ENCODE measurements at places on chromosomes 2 and 18.

- no peaks in the 10 kb centered on the region for H3K27me3 ChIP-seq
- no peaks in the 10 kb centered on the region for H3K4me1 ChIP-seq
- no peak for DNase-seq
- H3K27ac ChIP-seq: no peak overlapping the region
Observed at GRCh38 chr2:100057901-100058261, 84.5 kb downstream of the AFF3 start.

GRCh38 chr2:81576713-81577112 lies 1272.2 kb upstream of the LRRTM1 start:
- H3K4me1 ChIP-seq: no peaks in the 10 kb centered on the region
- no peak overlapping the region for H3K27ac ChIP-seq
- H3K36me3 ChIP-seq: no peaks in the 10 kb centered on the region
- DNase-seq: no peak
- H3K27me3 ChIP-seq: no peaks in the 10 kb centered on the region
- no peak overlapping the region for H3K4me3 ChIP-seq

GRCh38 chr2:135637456-135638087 lies 104.1 kb upstream of the UBXN4 start:
- DNase-seq: no peak
- H3K27me3 ChIP-seq: no peaks in the 10 kb centered on the region
- peaks cover 68% of the 10 kb centered on the region for H3K36me3 ChIP-seq
- H3K4me3 ChIP-seq: no peak overlapping the region
- no peak overlapping the region for H3K27ac ChIP-seq

DNA sequence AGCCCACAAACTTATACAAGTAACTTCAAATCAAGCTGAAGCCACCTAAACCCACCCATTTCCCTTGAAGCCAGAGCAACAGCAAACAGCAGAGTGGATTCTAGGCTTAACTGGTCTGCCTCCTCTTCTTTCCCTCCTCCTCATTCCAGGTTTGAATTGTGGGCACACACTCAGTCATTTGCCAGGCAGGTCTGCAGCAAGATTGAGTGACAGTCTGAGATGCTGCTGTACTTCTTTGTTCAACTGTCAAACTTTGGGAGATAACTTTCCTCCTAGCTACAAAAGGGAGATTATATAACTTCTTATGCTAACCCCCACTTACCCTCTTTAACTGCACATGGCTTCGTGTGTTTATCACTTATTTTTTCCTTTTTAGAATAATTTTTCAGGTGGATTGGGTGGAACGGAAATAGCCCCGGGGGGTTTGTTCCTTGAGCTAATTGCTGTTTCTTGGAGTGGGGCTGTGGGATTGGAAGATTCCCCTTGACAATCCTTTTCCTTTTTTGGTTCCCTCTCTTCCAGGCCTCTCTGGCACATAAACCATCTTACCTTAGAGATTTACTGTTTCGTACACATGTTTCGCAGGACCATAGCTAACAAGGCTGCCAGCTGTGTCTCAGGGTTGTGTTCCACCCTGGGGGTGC lies 55.0 kb downstream of the RNF144A start:
- no peak overlapping the region for H3K27ac ChIP-seq
- H3K4me3 ChIP-seq: no peak overlapping the region
- H3K27me3 ChIP-seq: no peaks in the 10 kb centered on the region
- peaks cover 24% of the 10 kb centered on the region for H3K4me1 ChIP-seq

GRCh38 chr2:128424406-128425171 lies 105.9 kb upstream of the HS6ST1 start:
- no peaks in the 10 kb centered on the region for H3K27me3 ChIP-seq
- peak overlapping the region; percentile 94 for H3K27ac ChIP-seq
- DNase-seq: peak; percentile 84
- no peaks in the 10 kb centered on the region for H3K36me3 ChIP-seq

DNA sequence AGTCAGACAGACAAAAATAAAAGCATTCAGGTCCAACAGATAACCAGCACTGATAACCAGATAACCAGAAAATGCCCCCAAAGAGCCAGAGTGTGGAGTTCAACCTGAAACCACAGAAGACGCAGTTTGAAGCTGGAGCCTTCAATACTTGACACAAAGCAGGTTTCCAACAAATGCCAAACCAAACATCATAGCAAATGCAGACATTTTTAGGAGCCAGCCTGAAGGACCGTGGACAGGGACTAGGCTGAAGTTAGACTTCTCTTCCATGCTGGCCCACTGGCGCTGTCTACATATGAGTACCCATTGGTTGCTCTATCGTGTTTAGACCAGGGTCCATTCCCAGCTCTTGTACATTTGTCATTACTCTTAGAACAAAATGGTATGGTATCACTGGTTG lies 9.9 kb downstream of the COLEC12 start:
- no peak overlapping the region for H3K4me3 ChIP-seq
- no peaks in the 10 kb centered on the region for H3K36me3 ChIP-seq
- no peaks in the 10 kb centered on the region for H3K4me1 ChIP-seq
- DNase-seq: no peak
- no peaks in the 10 kb centered on the region for H3K27me3 ChIP-seq

- H3K27me3 ChIP-seq: no peaks in the 10 kb centered on the region
- no peak overlapping the region for H3K27ac ChIP-seq
- no peak overlapping the region for H3K4me3 ChIP-seq
- H3K4me1 ChIP-seq: no peaks in the 10 kb centered on the region
Observed at GRCh38 chr2:88181511-88181910, 11.4 kb downstream of the THNSL2 start.

DNA sequence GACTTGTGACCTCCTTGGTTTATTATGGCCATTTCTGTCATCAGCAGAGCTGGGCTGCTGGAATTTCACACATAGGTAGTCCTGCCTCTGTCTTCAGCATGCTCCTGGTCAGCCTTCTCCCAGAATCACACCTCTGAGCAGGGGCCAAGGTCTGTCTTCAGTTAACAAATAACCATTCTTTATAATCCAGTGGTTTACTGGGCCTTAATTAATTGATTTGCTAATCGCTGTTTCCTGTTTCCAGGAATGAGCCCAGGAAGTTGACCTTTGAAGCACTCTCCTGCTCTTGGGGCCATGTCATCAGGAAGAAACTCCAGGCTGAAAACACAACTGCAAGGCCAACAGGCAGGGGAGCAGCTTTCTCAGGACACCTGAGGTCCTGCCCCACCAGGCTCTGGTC lies 278.5 kb downstream of the SRBD1 start:
- H3K4me3 ChIP-seq: no peak overlapping the region
- H3K4me1 ChIP-seq: peaks cover 32% of the 10 kb centered on the region
- DNase-seq: no peak
- no peak overlapping the region for H3K27ac ChIP-seq
- H3K27me3 ChIP-seq: no peaks in the 10 kb centered on the region

DNA sequence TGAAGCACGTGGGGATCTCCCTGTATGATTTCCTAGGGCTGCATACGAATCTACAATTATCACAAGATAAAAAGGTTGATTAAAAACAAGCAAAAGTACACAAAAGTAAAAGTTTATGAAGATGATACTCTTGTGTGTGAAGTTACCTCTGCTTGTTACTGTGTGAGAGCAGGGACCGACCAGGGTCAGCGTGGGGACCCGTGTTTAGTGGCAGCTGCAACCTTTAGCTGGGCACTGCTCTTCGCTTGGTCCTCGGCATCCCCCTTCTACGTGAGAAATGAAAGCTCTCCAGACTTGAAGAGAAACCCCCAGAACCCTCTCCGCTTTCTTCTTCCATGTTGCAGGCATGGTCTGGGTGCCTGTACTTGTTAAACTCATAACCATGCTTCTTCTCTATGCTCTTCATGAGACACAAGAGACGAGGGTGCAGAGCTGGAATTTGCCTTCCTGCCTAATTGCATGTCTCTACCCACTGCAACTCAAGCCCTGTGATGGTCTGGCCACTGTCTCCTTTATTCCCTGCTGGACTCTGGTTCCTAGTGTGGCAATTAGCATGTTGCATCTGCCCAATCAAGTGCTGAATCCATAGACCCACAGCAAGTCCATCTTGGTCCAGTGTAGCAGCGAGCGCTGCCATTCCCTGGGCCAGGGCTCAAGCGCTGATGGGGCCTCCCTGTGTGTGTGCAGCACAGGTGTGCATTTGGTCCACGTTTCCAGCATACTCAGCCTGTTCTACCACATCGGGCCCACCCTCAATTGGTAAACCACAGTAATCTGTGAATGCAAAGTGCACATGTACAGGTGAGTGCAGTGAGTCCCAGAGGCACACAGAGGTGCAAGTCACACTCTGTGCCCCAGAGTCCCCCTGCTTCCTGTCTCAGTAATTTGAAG lies 88.5 kb downstream of the TWIST2 start:
- H3K4me3 ChIP-seq: no peak overlapping the region
- H3K27me3 ChIP-seq: no peaks in the 10 kb centered on the region
- no peaks in the 10 kb centered on the region for H3K4me1 ChIP-seq

GRCh38 chr18:74489676-74490075 lies 6.5 kb upstream of the CNDP2 start:
- H3K27me3 ChIP-seq: peaks cover 55% of the 10 kb centered on the region
- no peak for DNase-seq
- no peaks in the 10 kb centered on the region for H3K36me3 ChIP-seq
- no peaks in the 10 kb centered on the region for H3K4me1 ChIP-seq
- H3K27ac ChIP-seq: no peak overlapping the region

DNA sequence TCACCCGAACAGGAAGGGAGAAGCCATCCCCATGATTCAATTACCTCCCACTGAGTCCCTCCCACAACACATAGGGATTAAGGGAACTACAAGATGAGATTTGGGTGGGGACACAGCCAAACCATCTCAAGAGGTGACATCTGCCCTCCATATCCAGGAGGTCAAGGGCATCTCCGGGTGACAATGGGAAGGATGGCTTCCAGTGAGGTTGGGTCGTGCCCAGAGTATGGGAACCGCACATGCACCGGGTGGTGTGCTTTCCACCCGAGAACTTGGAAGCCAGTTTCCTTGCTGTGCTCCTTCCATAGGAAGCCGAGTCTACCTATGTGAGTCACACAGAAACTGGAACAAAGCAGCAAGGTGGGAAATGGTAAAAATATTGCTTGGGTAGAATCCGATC lies 216.9 kb upstream of the SALL3 start:
- DNase-seq: no peak
- no peak overlapping the region for H3K27ac ChIP-seq
- H3K27me3 ChIP-seq: peaks cover 13% of the 10 kb centered on the region
- no peaks in the 10 kb centered on the region for H3K4me1 ChIP-seq
- no peak overlapping the region for H3K4me3 ChIP-seq

GRCh38 chr2:181243319-181243718 lies 213.9 kb upstream of the ITGA4 start:
- no peak for DNase-seq
- H3K4me1 ChIP-seq: no peaks in the 10 kb centered on the region
- H3K4me3 ChIP-seq: no peak overlapping the region
- no peaks in the 10 kb centered on the region for H3K27me3 ChIP-seq
- no peak overlapping the region for H3K27ac ChIP-seq

DNA sequence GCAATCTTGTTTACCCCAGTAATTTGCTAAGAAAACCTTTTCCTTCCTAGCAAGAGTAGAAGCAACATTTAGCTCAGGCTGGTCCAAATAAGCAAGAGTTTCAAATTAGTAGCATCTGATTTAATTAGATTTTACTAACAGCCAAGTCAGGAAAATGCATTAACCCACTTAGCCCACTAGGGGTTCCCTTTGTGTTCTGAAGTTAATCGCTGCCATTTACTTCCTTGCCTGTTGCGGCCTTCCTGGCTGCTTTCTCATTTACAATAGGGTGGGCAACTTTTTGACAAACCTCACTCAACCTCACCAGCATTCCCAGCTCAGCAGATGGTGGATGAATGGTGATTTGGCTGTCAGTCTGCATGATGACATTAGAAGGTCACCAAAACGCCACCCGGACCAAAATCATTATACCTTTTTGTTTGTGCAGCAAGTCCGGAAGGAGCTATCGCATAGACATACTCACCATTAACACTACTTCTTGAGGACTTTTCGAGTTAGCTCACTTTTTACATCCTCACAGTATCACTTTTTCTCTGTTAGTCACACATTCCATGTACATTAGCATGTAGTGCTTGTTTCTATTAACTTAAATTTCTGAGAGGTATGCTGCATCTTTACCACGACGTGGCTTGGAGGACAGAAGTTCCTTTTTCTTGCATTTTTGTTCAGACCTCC lies 101.5 kb upstream of the SETBP1 start:
- H3K27ac ChIP-seq: no peak overlapping the region
- H3K27me3 ChIP-seq: no peaks in the 10 kb centered on the region
- H3K4me3 ChIP-seq: no peak overlapping the region
- peak; percentile 53 for DNase-seq
- peaks cover 4% of the 10 kb centered on the region for H3K4me1 ChIP-seq

- no peak for DNase-seq
- no peaks in the 10 kb centered on the region for H3K4me1 ChIP-seq
- no peak overlapping the region for H3K27ac ChIP-seq
- H3K36me3 ChIP-seq: peaks cover 6% of the 10 kb centered on the region
- no peak overlapping the region for H3K4me3 ChIP-seq
- no peaks in the 10 kb centered on the region for H3K27me3 ChIP-seq
Observed at GRCh38 chr18:49285627-49286026, 174.8 kb downstream of the DYM start.

- H3K4me3 ChIP-seq: no peak overlapping the region
- no peak for DNase-seq
- H3K27ac ChIP-seq: no peak overlapping the region
- peaks cover 17% of the 10 kb centered on the region for H3K4me1 ChIP-seq
- H3K27me3 ChIP-seq: no peaks in the 10 kb centered on the region
- no peaks in the 10 kb centered on the region for H3K36me3 ChIP-seq
Observed at GRCh38 chr2:29747786-29748470, 173.5 kb downstream of the ALK start.

DNA sequence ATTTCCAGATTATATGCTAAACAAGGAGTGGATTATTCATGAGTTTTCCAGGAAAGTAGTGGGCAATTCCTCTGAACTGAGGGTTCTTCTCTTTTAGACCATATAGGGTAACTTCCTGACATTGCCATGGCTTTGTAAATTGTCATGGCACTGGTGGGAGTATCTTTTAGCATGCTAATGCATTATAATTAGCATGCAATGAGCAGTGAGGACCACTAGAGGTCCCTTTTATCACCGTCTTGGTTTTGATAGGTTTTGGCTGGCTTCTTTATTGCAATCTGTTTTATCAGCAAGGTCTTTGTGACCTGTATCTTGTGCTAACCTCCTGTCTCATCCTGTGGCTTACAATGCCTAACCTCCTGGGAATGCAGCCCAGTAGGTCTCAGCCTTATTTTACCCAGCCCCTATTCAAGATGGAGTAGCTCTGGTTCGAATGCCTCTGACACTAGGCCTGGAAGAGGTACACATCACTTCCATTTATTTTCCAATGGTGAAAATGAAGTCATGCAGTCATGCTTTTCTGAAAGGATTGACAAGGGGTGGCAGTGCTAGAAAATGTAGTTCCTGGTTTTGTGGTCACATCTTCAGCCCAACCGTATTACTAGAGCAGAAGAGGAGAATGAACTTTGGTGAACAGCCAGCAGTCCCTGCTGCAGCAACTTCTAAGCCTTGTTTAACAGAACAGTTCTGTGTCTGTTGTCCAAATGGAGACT lies 26.6 kb upstream of the ITGA4 start:
- no peak for DNase-seq
- H3K27ac ChIP-seq: no peak overlapping the region
- no peaks in the 10 kb centered on the region for H3K4me1 ChIP-seq

DNA sequence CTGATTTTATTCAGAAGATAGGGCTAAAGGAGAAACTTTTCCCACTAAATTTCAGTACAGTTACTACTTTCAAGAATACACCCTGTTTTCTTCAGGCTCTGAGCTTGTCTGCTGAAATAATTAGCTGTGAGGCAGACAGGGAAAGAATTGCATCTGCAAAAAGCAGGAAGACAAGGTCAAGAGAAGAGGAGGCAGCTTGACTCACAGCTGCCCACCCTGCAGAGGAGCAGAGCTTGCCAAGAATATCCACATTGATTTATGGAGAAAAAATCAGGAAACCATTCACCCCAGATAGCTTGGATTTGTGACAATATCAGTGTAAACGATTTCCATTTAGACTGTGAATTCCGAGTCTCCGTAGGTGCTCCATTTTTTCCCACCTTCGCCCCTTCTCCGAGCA lies 49.0 kb downstream of the ACTR2 start:
- H3K27me3 ChIP-seq: no peaks in the 10 kb centered on the region
- no peak for DNase-seq
- H3K4me1 ChIP-seq: no peaks in the 10 kb centered on the region
- H3K27ac ChIP-seq: no peak overlapping the region
- peaks cover 19% of the 10 kb centered on the region for H3K36me3 ChIP-seq

Measured in SK-N-SH (cell line).